Frontal cortex (tissue), 4 donors: ENCODE measurements at places on chromosomes 6 and 20.

DNA sequence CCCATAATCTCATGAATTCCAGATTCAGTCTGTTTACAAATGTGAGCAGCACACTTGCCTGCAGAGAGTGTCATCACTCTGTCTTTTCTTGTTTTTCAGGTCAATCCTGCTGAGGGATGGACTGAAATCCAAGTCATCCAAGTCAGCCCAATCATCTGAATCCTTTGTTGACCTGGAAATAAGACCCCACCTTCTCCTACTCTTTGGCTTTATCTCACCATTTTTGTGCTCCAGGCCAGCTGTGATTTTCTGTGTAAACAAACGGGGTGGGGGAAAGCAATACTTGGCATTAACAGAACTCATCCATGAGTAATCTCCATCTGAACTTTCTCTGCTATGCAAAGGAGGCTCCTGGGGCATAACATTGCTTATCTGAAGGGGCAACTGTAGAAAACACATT, 16.9 kb upstream of the GSTA4 start:
- DNase-seq, result no peak

DNA sequence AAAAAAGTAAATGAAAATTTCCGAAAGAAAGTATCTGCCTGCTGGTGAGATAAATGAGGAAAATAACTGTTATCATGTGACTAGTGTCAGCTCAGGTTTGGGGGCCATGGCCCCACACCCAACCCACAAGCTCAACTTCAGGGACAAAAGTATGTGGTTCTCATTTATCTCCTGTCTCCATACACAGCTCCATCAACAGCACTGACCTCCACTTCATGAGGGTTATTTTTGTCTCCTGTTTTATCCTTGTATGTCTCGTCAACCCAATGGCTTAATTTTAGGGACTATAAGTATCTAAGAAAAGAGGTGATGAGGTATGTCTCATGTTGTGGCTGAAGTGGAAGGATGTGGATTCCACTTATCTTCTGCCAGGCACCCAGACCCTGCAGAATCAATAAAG, 271.6 kb upstream of the RIN2 start:
- no peak for DNase-seq

- no peak for DNase-seq
Observed at GRCh38 chr20:10105046-10105445, 70.3 kb downstream of the ANKEF1 start.

GRCh38 chr6:163726037-163726695, 311.6 kb downstream of the QKI start:
- no peak for DNase-seq

- no peak for DNase-seq
Observed at GRCh38 chr6:113634352-113635163, 222.6 kb upstream of the MARCKS start.

GRCh38 chr20:44730441-44730840, 15.2 kb upstream of the KCNK15 start:
- no peak for DNase-seq

DNA sequence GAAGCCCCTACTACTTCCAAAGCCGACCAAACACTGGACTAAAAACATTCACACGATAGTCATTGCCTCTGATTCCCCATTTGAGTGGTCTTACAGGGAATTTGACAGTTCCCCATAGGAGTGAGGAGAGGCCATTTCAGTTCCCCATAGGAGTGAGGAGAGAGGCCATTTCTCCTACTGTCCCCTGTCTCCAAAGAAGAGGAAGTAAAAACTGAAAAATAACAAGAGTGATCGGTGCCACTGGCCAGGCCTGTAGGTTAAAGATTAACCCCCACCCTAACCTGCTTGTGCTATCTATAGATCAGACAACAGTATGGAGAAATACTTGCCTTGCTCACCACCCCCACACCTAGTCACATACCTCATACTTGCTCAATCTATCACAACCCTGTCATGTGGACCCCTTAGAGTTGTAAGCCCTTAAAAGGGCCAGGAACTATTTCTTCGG, 204.0 kb upstream of the MOCS1 start:
- no peak for DNase-seq

GRCh38 chr6:137754366-137754765, 112.7 kb upstream of the TNFAIP3 start:
- DNase-seq, result no peak

- DNase-seq, result no peak
Observed at GRCh38 chr20:44581515-44581914, 864 bp upstream of the PKIG start.

- DNase-seq, result no peak
Observed at GRCh38 chr6:112396221-112396620, 49.1 kb downstream of the RFPL4B start.
